CD4-positive, alpha-beta T cell treated with Interleukin-10 for 1 hour (primary cell): ENCODE measurements at places on chromosomes 16 and 17.
A peak's percentile ranks its signal among the peaks of the same experiment; 100 is the strongest.

DNA sequence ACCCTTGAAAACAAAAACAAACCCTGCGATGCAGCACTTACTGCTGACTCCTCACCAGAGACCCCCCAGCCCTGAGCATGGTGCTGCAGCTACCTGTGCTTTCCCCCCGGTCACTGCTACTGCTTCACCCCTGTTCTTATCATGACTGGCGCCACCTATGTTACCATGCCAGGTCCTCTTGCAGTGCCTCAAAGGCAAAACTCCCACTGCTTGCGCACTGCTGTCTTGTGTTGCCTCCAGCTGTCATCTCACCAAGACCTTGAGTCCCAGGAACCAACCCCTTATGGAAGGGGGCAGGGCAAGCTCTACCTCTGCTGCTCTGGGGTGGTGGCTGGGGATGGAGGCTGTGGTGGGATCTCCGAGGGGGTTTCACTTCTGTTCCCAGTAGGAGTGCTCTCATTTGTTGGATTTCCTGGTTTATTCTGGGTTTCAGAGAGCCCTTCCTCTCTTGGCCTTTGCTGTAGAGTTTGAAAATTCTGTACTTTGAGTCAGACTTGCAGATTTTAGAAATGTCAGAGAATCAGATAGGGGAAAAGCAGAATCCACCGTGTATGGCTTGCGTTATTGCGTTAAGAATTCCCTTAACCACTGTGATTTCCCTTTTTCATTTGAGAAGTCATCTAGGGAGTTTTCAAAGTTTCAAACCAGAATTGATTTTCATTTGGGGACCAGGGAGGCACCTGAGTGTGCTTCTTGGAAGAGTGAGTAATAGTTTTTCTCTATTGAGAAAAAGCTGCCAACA, 96.6 kb downstream of the SPECC1 start:
- DNase-seq: no peak

DNA sequence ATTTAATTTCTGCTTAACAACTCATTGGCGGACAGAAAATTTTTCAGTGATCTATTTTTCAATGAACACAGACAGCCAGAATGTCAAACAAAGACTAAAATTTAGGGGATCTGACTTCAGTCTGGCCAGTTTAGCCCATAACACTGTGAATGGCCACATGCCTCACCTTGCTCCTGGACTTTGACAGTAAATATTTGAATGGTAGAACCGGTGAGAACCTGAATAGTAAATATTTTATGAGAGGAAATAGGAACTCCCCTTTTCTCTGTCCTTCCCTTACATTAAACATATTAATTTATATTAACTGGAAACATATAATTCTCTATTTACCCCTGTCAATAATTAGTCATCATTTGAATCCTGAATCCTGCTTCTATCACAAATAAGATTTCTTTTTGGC, 942.1 kb downstream of the KCNJ2 start:
- no peak for DNase-seq

- no peak for DNase-seq
These were observed 18.7 kb upstream of the MEOX1 start for GRCh38 chr17:43680461-43680860.

- DNase-seq: peak; percentile 69
These were observed 260.4 kb upstream of the TBX2 start for GRCh38 chr17:61139219-61139618.

- no peak for DNase-seq
These were observed 89.5 kb downstream of the SNX29 start for GRCh38 chr16:12065866-12066545.

DNA sequence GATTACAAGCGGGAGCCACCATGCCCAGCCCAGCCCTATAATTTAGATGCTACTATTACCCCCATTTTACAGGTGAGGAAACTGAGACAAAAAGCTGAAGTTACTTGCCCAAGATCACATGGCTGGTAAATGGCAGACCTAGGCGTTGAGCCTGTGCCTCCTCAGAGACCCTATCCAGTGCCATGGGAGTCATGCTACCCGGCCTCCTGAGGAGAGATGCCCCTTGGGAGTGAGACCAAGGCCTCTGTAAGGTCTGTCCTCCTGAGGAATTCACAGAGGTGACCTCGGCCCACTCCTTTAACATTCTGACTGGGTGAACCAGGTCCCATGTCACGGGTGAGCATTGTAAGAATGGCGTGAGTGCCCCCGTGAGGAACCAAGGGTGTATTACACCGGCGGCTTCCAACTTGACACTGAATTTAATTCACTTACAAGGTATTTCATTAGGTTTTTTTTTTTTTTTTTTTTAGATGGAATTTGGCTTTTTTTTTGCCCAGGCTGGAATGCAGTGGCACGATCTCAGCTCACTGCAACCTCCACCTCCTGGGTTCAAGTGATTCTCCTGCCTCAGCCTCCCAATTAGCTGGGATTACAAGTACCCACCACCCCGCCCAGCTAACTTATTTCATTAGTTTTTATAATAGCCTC, 95.7 kb downstream of the ABCC6 start:
- DNase-seq: peak; percentile 75

GRCh38 chr17:72121164-72122009, 567 bp downstream of the SOX9 start:
- no peak for DNase-seq

GRCh38 chr17:63190821-63191370, 224.9 kb downstream of the TANC2 start:
- no peak for DNase-seq

DNA sequence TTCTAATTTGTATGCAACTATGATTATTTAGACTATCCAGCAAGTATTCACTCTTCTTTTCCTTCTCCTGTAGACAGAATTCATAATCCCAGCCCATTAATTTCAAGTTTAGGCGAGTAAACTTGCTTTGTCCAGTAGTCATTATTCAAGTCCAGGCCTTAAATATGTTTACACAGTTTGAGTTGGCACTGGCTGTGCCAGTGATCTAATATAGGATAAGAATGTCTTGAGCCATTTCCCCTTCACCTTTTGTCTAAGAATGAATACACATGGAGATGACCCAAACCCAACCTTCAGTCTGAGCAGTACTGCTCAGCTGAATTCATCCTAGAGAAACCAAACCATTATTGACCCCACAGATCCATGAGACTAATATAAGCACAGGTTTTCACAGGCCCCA, 930.4 kb upstream of the CDH8 start:
- no peak for DNase-seq

DNA sequence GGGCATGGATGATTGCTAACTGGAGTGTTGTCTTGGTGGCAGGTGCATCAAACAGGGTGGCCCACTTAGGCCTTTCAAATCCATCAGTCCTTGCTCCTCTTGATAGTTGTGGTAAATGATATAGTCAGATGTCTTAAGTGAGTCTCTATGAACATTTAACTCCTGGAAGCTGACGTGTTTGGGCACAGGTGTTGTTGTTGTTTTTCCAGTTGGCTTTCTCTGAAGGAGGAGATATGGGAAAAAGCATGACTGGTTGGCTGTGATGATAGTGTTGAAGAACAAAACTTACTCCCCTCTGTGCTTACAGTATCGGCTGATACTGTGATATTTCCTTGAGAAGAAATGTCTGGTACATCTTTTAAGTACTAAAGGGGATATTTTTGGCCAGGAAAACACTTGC, 18.0 kb downstream of the TNRC6A start:
- DNase-seq: no peak

DNA sequence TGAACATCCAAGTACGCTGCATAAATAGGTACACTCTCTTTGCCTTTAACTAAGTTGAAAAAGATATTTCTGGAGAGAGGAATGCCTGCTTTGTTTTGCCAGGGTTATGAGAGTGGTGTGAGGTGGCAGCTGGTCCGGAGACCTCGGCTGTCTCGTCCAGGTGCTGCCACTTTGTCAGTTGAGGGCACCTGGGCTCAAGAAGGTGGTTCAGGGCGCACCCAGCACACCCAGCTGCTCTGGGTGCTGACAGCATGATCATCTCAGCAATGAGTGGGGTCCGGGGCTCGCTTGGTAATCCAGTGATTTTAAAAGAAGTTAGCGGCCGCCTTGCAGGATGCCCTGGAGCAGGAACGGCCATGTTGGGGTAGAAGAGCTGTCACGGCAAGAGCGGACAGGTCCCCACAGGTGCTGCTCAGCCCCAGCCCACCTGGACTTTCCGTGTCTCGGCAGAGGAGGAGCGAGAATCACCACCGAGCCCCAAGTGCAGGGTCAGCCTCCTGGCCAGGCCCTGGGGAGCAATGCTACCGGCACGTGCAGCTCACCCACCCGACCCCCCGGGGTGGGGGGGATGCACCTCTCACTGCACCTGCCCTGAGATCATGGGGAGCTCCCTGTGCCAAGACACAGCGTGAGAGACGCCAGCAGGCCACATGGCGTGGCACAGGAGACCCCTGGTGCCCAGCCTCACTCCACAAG, 67.4 kb upstream of the CHMP6 start:
- no peak for DNase-seq

- DNase-seq: no peak
These were observed 36.0 kb downstream of the PIMREG start for GRCh38 chr17:6480303-6480675.

DNA sequence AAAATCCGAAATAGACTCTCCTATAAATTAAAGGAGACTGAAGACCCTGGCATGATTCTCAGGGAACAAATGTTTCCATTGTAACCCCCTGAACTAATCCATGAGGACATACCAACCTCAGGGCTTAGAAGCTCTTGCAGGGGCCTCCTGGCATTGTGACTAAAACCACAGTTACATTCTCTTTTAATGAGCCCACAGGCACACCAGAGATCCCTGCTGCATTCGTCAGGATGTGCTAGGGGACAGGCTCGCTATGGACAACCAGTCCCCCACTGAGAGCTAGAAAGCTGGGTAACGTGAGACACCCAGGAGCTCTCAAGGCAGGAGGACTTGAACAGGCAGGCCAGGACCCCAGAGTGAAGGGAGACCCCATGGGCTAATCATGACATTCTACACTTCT, 140.6 kb upstream of the TNRC6C start:
- DNase-seq: no peak

- DNase-seq: peak; percentile 76
These were observed 15.1 kb downstream of the FAM117A start for GRCh38 chr17:49748791-49749190.

DNA sequence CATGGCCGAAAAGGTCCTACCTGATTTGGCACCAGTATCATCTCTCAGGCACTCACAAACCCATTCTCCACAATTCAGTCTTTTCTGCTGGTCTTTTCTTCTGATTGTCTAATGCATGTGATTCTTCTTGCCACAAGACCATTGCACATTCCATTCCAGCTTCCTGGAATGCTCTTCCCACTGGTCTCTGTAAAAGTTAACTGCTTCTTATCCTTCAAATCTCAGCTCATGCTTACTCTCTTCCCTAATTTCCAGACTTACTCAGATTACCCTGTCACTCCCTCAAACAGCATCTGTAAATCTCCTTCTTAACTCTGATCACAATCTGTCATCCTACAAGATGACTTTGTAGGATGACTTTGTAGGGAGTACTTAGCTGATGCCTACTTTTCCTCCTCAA, 320.2 kb downstream of the MAP2K6 start:
- no peak for DNase-seq

DNA sequence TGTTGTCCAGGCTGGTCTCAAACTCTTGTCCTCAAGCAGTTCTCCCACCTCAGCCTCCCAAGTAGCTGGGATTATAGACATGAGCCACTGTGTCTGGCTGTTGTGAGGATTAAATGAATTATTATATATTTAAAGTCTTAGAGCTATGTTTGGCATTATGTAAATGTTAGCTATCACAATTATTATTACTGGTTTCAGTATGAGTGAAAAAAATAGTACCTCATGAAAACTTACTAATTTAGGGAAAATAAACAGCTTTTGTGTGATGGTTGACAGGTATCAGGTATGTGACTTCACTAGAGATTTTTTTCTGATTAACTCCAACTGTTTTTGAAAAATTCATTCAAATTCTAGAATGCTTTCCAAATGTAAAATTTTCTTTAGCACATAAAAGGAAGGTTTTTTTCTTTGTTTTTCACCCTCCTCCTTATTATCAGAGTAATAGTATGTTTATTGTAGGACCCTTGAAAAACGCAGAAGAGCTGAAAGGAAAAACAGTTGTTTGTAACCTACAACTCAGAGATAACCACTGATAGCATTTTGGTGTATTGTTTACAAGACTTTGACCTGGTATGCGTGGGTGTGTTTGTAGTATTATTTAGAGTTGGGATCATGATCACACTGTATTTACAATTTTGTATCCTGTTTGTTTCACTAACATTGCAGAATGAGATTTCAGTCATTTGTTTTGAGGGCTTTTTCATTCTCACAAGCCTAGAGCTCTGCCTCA, 13.2 kb downstream of the NLK start:
- no peak for DNase-seq

DNA sequence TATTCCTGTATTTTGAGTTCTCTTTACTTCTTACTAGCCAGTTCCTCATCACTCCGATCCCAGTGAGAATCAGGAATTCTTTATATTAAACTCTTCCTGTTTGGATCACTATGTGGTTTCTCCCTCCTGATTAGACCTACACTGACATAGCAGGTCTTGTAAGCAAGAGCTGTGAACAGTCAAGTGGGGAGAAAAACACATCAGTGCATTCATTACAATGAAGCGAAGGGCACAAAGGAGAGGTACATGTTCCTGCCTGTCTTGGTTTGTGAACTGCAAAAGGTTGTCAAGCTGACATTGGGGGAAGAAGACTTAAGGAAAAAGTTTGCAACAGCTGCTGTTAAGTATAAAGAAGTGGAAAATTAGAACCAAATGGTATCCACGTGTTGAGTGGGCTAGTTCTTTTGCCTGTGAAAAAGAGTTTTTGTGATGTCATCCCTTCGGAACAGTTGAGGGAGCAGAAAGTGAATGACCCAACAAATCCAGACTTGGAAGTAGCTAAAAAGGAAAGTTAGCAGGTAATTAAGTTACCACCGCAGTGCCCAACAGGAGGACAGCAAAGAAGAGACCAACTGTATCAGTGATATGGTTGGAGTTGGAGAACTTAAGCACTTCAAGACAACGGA, 23.0 kb upstream of the TRIM25 start:
- DNase-seq: no peak

GRCh38 chr16:85302018-85302847, 190.0 kb upstream of the CIBAR2 start:
- no peak for DNase-seq

- DNase-seq: no peak
These were observed 46.2 kb upstream of the HOXB9 start for GRCh38 chr17:48672340-48672739.

DNA sequence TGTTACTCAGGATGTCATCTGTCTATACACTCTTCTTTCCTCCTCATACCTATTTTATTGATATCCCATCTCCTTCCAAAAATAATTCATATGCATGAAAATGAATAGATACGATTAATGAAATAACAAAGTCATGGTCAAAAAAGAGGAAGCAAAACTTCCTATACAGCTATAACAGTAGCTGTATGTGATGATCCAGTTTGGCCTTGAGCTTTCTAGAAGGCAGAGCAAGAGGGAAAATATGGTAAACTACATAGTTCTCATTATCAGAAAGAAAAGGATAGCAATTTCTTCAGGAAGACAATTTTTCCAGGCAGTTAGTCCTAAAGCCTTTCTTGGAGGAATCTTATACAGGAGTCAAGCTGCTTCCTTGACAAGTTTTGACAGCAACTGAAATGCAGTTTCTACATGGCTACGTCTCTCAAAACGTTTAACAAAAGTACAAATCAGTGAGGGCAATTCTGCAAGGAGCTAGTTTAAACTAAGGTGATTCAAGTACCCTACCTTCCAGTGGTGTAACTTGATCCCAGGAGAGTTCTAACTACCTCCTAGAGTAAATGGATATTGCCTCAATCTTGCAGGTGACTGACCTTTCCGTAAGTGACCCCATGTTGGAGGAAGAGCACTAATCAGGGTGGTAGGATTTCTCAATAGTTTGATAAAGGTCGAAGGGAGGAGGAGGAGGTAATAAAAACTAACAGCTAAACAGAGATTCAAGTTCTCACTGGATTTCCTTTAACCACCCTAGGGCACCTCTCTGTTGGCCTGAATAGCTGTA, 1.0 kb downstream of the SPAG5 start:
- no peak for DNase-seq
